Transverse colon (tissue), 4 donors: ENCODE measurements at places on chromosomes 16 and 17. TPM values are rescaled to one million over a fixed set of nuclear protein-coding genes. Genes with fewer than 3 reads are reported as not detected.

DNA sequence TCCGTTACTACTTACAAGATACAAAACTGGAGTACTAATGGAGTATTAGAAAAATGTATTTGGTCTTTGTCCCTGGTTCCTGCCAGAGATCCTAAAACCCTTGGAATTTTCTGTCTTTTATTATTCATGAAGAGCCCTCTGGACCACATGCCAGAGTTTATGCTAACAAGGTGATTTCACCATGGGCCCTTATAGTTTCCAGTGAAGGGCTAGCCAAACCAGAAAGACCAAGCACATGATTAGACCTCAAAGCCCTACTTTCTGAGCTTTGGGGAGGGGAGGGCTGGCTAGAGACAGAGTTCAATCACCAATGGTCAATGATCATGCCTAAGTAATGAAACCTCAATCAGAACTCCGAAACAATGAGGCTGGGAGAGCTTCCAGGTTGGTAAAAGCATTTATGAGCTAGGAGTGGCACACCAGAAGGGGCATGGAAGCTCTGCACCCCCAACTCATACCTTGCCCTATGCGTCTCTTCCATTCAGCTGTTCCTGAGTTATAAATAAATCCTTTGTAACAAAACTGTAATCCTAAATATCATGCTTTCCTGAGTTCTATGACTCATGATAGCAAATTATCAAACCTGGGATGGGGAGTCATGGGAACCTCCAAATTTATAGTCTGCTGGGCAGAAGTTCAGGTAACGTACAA is 10.4 kb downstream of the DCUN1D3 start:
- DNase-seq, result no peak

DNA sequence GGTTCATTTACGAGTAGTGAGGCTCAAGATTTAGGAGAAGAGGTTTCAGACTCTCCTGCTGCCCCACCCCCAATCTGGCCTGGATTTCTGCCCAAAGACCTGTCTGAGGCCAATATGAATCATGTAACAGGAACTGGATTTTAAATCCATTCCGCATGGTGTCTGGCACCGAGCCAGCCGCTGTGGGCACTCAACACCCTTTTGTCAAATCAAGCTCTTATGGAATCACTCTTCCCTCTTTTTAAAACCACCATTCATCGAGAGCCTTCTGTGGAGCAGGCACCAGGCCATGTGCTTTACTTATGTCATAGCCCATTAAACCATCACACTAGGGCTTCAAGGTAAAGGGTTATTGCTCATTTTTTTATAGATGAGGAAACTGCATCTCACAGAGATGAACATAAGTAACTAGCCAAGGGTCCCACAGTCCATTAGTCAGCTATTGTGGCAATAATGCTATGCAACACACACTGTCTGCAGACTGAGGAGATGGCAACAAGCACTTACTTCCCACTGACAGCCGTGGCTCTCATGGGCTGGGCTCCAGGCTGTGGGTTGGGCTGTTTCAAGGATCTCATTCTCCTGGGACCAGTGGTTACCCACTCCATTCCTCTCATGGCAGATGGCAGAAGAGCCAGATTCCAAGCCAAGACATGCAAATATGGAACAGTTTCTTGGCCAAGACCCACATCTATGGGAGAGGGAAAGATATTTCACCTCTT is 93.6 kb downstream of the WSCD1 start:
- no peak for DNase-seq

DNA sequence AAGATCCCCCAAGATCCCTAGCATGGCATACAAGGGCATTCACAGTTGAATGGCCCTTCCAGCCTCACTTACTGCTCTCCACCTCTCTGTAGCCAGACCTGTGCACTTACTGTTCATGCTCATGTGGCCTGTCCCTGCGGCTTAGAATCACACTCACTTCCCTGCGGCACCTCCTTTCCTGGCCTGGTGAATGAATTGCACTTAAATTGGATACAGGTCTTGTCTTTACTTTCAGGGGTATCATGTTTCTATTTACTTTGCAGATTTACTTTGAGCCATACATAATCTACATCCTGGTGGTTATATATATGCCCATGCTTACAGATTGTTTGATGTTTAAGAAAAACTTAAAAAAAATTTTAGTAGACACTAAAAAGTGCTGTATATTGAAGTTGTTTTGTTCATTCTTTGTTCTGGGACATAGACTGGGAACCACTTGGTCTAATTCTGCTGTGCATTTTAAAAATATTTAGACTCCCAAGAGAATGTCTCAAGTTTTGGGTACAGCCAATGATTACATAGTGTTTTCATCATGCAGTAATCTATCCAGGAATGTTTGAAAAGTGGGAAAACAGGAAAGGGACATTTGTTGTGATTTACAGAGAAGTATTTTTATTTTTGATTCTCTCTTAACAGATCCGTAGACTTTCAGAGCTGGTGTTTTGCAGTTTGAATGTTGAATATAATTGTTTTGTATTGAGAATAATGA is 63.9 kb downstream of the NUP88 start:
- no peak for DNase-seq

DNA sequence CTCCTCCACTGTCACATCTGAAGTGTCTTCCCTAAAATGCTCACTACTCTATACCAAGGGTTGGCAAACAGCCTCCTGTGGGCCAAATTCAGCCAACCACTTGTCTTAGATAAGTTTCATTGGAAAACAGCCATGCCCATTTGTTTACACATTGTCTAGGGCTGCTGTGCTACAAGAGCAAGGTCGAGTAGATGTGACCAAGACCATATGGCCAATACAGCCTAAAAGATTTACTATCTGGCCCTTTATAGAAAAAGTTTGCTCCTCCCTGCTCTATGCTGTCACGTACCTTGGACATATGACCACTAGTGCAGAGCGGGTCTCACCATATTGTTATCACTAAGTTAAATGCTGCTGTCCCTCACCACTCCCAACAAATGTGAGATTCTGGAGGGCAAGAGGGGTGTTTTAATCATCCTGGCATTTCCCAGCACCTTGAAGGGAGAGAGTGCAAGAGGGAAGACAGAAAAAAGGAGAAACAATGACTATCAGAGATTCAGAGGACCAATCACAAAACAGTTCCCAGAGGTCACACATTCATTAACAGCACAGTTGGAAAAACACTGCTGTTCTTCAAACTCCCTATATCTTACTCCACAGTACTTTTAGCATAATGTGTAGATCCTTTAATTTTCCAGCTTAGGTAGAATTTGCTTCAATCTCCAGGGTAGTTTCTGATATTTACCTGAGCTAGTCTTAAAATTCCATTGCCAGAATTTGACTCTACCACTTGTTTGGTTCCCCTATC is 13.2 kb downstream of the LSM12 start:
- no peak for DNase-seq

GRCh38 chr16:21727344-21727743 is 63.6 kb downstream of the OTOA start:
- DNase-seq, result no peak

GRCh38 chr17:3879186-3879585 is 13.7 kb downstream of the CAMKK1 start:
- DNase-seq, result no peak

- no peak for DNase-seq
These were observed 4.8 kb downstream of the ADAP2 start for GRCh38 chr17:30926516-30926915.

- no peak for DNase-seq
These were observed 76.2 kb upstream of the CDC42EP4 start for GRCh38 chr17:73387746-73388577.

The SULT1A2 gene
- 36.5 TPM for total RNA-seq

The HBA2 gene
- total RNA-seq, result 7.0 TPM

The UBE2Z gene
- 70.8 TPM for total RNA-seq

The RHBDL3 gene
- 0.64 TPM for total RNA-seq
